ENCODE measurements at places on chromosomes 5 and 9.
A peak's percentile ranks its signal among the peaks of the same experiment; 100 is the strongest.

GRCh38 chr5:128632264-128632663, 94.2 kb upstream of the FBN2 start:
- no peak for DNase-seq

DNA sequence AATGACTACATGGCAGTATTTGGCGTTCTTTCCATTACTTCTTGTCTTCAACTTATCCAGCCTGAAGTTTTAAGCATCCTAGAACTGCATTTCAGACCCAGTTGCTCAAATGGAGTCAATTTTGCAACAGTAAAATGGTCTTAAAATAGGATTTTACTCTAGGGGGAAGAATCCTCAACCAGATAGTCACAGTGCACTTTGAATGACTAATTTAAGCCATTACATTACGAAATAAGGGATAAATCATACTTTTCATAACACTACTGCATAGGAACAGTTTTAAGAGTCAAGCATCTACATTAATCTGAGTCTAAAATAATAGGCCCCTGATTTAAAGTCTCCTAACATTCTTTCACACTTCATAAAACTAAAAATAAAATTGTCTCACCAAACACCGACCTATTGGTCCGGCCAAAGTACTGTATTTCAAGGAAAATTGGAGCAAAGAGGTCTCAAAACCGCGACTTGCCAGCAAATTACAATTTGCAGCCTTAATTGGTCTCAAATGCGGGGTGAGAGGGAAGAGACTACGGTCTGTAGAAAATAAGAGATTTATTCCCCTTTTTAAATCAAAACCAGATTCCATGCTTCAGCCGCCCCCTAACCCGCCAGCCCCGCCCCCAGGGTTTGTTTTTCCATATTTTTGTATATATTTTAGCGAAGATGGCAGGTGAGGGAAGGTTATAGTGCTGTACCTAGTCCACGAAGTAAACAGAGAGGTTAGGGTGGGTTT, 1.2 kb upstream of the SMARCA2 start:
- peak; percentile 90 for DNase-seq

DNA sequence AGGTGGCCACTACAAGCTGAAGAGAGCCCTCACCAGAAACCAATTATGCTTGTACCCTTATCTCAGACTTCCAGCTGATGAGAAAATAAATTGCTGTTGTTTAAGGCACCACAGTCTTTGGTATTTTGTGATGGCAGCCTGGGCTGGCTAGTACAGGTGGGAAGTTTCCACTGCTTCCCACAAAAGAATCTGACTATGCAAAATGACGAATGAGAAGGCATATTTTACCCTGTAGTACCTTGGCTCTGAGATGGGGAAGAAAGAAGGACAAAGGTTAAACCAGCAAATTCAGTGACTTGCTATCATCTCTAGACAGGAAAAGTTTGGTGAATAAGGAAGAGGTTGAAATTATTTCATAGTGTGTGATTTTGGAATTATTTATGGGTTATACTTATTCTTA, 112.8 kb upstream of the ELL2 start:
- DNase-seq: no peak

DNA sequence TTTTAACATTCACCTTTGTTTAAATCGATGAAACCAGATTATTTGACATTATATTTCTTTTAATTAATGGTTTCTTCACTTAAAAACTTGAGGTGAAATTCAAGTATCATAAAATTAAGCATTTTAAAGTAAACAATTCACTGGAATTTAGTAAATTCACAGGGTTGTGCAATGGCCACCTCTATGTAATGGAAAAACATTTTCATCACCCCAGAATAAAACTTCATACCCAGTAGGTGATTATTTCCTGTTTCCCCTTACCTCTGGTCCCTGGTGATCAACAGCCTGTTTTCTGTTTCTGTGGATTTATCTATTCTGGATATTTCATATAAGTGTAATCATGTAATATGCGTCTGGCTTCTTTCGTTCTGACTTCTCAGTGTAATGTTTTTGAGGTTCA, 27.2 kb downstream of the HSPA4 start:
- DNase-seq: no peak

GRCh38 chr9:93098236-93098946, 2.4 kb downstream of the CARD19 start:
- peak; percentile 99 for DNase-seq

GRCh38 chr9:85425153-85425611, 316.6 kb downstream of the AGTPBP1 start:
- peak; percentile 51 for DNase-seq

DNA sequence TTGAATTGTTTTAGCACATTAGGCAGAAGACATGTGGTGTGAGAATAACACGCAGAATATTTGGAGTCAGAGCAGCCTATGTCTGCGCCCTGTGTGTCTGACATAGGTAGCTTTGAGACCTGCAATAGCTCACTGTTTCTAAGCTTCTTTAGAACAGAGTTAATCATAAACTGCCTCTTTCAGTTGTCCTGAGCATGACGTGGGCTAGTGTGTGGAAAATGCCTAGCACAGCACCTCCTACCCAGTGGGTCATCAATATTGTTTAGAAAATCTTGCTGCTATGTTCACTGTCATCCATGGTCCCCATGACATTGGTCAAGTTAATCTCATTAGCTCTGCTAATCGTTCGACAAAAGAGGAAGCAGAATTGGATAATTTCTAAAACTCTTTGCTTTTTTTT, 357.4 kb upstream of the SGCD start:
- DNase-seq: no peak

DNA sequence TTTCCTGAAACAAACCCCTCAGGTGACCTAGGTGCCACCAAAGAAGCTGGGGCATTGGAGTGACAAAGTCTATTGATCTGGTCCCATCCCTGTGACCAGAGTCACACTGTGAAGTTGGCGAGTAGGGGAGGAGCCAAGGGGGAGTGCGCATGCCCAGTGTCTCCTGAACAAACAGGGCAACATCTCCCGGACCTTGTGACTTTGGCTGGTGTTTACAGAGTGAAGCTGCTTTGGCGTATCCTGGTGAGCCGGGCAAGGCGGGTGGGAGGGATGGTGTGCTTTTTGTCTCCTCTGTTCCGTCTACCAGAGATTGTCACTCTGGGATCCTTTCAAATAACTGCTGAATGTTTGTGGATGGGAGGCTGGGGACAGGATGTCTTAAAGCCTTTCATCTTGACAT, 204.5 kb downstream of the HSPA4 start:
- no peak for DNase-seq

DNA sequence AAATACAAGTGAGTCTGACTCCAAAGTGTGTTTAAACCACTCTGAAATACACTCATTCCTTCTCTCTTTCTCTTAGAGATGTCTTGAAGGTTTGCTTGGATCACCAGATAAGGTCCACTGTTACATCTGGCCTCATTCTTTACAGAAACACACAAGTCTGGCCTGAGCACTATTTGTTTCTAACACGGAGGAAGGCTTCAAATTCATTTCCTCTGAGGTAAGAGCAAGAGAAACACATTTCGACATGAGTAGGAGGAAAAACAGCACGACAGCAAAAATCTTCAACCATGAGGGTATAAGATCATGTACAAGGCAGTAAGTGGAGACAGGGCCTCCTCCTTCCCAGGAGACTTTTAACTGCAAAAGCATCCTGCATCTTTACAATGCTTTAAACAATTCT, 8.0 kb downstream of the SIL1 start:
- DNase-seq: peak; percentile 78

DNA sequence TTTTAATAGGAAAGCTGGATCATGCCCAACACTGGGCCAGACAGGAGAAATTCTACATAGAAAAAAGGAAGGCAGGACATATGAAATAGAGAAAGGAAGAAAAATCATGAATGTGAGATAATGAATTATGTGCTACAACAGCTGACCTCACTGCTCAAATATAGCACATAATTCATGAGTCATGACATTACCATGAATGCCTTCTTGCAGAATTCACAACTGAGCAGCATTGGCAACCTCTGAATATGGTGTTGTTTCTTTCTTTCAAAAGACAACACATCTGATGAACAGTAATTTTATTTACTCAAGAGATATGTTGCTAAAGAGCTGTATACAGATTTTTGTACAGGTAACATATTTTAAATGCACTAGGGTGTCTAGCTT, 34.4 kb downstream of the APBA1 start:
- DNase-seq: peak; percentile 82

DNA sequence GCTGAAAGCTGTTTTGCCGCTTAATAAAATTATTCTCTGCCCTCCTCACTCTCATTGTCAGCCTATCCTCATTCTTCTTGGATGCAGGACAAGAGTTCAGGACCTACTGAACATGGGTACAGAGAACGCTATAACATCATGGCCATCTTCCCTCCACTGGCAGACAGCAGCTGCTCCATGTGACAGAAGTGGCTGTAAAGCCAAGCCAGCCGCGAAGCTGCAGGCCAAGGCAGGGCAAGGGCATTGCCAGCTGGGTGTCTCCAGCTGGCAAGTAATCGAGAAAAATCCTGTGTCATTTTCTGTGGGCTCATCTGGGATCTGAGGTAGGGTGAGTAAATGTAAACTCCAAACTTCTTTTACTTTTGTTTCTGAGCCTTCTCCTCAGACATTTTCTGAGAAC, 84.8 kb downstream of the SLC25A46 start:
- DNase-seq: no peak

DNA sequence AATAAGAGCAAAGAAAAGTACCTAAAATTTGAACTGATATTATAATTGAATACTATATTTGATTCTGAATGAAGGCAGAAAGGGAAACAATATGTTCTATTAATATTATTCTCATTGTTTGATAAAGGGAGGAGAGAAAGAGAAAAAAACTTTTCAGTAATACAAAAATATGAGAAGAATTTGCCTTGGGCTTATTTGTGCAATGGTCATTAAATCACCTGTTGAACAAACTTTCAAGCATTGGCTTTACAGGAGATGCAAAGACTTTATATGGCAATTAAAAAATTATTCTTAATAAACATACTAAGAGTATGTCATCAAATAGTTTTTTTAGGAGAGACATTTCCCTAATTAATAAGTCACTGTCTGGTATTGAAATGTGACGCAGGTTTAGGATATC, 85.0 kb downstream of the CSNK1G3 start:
- no peak for DNase-seq

GRCh38 chr5:154593071-154593470, 115.0 kb upstream of the HAND1 start:
- no peak for DNase-seq

- no peak for DNase-seq
These were observed 3.7 kb downstream of the LSM11 start for GRCh38 chr5:157747173-157747740.

- DNase-seq: peak; percentile 11
These were observed 733.0 kb upstream of the MEF2C start for GRCh38 chr5:89615839-89616518.

GRCh38 chr5:151134228-151134627, 23.4 kb downstream of the ANXA6 start:
- DNase-seq: no peak

- no peak for DNase-seq
These were observed 137.5 kb downstream of the CPLANE1 start for GRCh38 chr5:37111426-37112382.
